ENCODE measurements at places on chromosomes 1 and 21. TPM values are rescaled to one million over a fixed set of nuclear protein-coding genes. Genes with fewer than 3 reads are reported as not detected.

GRCh38 chr1:65992165-65992821 is 199.6 kb downstream of the PDE4B start:
- no peaks in the 10 kb centered on the region for H3K36me3 ChIP-seq
- no peak overlapping the region for H3K4me3 ChIP-seq
- H3K27me3 ChIP-seq = no peaks in the 10 kb centered on the region
- no peak overlapping the region for H3K27ac ChIP-seq

DNA sequence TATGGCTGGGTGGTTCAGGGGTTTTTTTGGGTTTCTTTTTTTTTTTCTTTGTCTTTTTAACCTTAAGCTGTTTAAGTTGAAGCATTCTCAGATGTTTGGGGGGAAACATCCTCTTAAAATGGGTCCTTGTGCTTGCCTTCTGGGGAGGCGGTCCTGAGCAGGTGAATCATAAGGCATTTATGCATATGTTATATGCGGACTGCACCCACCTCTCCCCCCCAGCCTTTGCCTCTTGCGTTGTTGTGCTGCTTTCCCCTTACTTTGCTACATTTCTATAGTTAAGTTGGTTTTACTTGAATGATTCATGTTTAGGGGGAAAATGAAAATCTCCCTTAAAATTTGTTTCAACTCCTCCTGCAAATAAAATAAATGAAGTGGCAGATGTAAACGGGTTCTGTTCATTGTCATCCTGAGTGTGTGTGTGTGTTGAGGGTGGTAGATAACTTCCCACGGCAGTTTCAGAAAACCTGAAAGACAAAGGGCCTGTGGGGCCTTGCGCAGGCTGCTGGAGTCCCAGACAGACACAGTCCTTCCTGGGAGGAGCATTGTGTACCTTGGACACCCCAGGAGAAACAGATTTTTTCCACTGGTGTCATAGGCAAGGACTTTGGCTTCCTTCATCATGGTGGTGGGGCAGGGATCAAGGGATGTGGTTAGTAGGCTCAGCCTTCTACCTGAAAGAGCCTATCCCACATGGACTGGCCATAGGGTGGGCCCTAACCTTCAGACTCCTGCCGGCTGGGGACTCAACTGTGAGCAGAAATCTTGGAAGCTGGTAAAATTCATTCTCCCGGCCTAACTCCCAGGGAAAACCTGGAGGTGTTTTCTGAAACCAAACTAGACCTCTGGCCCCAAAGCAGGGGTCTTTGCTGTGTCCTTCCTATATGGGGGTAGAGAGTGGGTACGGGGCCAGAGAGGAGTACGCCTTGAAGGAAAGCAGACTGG is 926 bp upstream of the SH3D21 start:
- DNase-seq = no peak
- H3K27me3 ChIP-seq = no peaks in the 10 kb centered on the region
- peak overlapping the region; percentile 6 for H3K27ac ChIP-seq
- H3K36me3 ChIP-seq = peaks cover 34% of the 10 kb centered on the region
- peaks cover 22% of the 10 kb centered on the region for H3K4me1 ChIP-seq
- no peak overlapping the region for H3K4me3 ChIP-seq

The SPRR2F gene
- not detected for total RNA-seq

DNA sequence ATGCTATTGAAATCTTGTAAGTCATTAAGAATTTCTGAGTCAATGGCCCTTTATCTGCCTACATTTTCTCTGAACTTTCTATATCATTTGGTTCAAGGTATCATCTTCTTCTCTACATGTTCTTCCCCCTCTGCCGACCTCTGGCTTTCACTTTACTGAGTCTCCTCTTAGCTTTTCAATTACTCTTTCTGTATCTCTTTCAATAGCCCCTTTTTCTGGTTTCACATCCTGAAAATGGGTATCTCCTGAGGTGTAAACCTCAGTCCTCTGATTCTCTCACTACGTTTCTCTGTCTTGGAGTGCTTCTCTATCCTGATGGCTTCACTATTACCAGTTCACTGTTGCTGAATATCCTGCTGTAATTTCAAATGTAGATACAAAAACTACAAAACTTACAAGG is 98.9 kb downstream of the LYST start:
- peaks cover 74% of the 10 kb centered on the region for H3K36me3 ChIP-seq
- no peaks in the 10 kb centered on the region for H3K27me3 ChIP-seq
- no peak overlapping the region for H3K27ac ChIP-seq

DNA sequence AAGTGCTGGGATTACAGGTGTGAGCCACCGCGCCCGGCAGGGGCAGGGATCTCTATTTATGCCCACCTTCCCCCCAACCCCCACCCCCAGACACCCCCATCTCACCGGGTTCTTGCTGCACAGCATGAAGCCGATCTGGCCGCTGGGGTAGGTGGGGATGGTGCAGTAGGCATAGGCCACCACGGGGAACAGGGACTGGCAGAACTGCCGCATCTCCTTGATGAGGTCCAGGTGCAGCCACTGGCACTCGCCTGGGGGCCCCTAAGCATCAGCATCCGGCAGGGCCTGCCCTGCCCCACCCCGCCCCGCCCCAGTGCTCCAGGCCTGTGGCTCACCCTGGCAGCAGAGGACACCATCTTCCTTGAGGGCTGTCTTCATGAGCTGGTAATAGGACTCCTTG is 4.1 kb downstream of the SRM start:
- no peak overlapping the region for H3K27ac ChIP-seq
- peaks cover 18% of the 10 kb centered on the region for H3K4me1 ChIP-seq
- no peak for DNase-seq

GRCh38 chr21:35849144-35849543 is 211.2 kb downstream of the SETD4 start:
- no peak for DNase-seq
- H3K27me3 ChIP-seq = no peaks in the 10 kb centered on the region
- no peak overlapping the region for H3K4me3 ChIP-seq
- H3K27ac ChIP-seq = no peak overlapping the region

GRCh38 chr1:4276238-4276637 is 376.2 kb upstream of the C1orf174 start:
- no peaks in the 10 kb centered on the region for H3K36me3 ChIP-seq
- no peak for DNase-seq
- H3K4me1 ChIP-seq = no peaks in the 10 kb centered on the region
- no peaks in the 10 kb centered on the region for H3K27me3 ChIP-seq
- H3K4me3 ChIP-seq = no peak overlapping the region

- H3K36me3 ChIP-seq = peaks cover 18% of the 10 kb centered on the region
- peaks cover 13% of the 10 kb centered on the region for H3K4me1 ChIP-seq
- H3K4me3 ChIP-seq = no peak overlapping the region
- no peak for DNase-seq
- no peaks in the 10 kb centered on the region for H3K27me3 ChIP-seq
These were observed 23.3 kb downstream of the GATAD2B start for GRCh38 chr1:153899509-153899908.

GRCh38 chr1:200925831-200926230 is 31.1 kb downstream of the INAVA start:
- H3K36me3 ChIP-seq = no peaks in the 10 kb centered on the region
- no peak overlapping the region for H3K4me3 ChIP-seq
- no peaks in the 10 kb centered on the region for H3K27me3 ChIP-seq
- H3K4me1 ChIP-seq = no peaks in the 10 kb centered on the region

- no peaks in the 10 kb centered on the region for H3K36me3 ChIP-seq
- no peak for DNase-seq
- no peak overlapping the region for H3K4me3 ChIP-seq
- H3K4me1 ChIP-seq = no peaks in the 10 kb centered on the region
- H3K27ac ChIP-seq = no peak overlapping the region
- H3K27me3 ChIP-seq = no peaks in the 10 kb centered on the region
These were observed 130.9 kb downstream of the FGGY start for GRCh38 chr1:59427784-59428183.

- no peaks in the 10 kb centered on the region for H3K36me3 ChIP-seq
These were observed 195.1 kb downstream of the PTPRC start for GRCh38 chr1:198833706-198834503.

DNA sequence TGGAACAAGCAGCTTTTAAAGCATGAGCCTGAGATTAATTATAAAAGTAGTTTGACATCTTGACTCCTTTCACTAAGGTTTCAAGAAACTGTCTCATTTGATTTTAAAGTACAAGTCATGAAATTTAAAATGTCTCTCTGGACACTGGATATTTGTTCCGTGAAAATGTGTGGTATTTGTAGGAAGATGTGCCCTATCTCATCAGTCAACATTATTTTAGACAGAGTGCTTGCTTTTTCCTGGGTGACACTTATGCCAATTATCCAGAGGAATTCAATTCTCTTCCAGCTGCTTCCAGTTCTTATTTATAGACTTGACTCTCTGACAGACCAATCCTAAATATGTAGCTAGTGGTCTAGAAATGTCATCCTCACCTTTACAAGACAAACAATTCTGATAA is 300.4 kb downstream of the PLA2G4A start:
- no peaks in the 10 kb centered on the region for H3K4me1 ChIP-seq
- no peaks in the 10 kb centered on the region for H3K36me3 ChIP-seq
- H3K27ac ChIP-seq = no peak overlapping the region
- DNase-seq = no peak
- H3K27me3 ChIP-seq = no peaks in the 10 kb centered on the region
- H3K4me3 ChIP-seq = no peak overlapping the region

DNA sequence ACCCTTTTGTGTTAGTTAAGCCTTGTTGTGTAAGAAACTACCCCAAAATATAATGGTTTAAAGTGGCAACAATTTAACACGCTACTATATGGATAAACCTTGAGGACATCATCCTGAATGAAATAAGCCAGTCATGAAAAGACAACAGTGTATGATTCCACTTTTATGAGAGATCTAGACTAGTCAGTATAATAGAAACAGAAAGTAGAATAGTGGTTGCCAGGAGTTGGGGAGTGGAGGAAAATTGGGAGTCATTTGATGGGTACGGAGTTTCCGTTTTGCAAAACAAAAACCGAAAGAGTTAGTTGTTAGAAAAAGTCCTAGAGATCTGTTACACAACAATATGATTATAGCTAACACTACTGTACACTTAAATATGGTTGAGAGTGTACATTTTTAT is 16.0 kb upstream of the CHIA start:
- peaks cover 17% of the 10 kb centered on the region for H3K4me1 ChIP-seq
- H3K27me3 ChIP-seq = peaks cover 21% of the 10 kb centered on the region
- H3K4me3 ChIP-seq = no peak overlapping the region
- peak; percentile 28 for DNase-seq
- no peak overlapping the region for H3K27ac ChIP-seq

DNA sequence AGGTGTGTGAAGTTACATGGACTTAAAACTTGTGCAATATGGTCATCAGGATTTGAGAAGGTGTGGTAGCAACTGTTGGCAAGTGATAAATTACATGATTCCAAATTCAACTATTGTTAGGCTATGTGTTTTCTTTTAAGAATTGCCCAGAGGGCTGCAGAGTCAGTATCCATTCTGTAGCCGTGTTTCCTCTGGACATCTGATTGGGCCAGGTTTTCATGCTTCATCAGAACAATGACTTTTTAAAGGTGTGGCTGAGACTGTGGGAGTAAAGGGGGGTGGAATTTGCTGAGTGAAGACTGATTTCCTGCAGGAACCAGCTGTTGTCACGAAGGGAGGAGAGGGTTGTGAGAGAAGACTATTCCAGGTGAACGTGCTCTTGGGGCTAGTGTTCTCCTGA is 1.7 kb upstream of the HRNR start:
- H3K4me1 ChIP-seq = no peaks in the 10 kb centered on the region
- H3K4me3 ChIP-seq = no peak overlapping the region
- DNase-seq = no peak
- peaks cover 2% of the 10 kb centered on the region for H3K27me3 ChIP-seq
- H3K27ac ChIP-seq = no peak overlapping the region

The HCRTR1 gene
- total RNA-seq = not detected
